ENCODE measurements at places on chromosomes 3 and 15.
A peak's percentile ranks its signal among the peaks of the same experiment; 100 is the strongest.

DNA sequence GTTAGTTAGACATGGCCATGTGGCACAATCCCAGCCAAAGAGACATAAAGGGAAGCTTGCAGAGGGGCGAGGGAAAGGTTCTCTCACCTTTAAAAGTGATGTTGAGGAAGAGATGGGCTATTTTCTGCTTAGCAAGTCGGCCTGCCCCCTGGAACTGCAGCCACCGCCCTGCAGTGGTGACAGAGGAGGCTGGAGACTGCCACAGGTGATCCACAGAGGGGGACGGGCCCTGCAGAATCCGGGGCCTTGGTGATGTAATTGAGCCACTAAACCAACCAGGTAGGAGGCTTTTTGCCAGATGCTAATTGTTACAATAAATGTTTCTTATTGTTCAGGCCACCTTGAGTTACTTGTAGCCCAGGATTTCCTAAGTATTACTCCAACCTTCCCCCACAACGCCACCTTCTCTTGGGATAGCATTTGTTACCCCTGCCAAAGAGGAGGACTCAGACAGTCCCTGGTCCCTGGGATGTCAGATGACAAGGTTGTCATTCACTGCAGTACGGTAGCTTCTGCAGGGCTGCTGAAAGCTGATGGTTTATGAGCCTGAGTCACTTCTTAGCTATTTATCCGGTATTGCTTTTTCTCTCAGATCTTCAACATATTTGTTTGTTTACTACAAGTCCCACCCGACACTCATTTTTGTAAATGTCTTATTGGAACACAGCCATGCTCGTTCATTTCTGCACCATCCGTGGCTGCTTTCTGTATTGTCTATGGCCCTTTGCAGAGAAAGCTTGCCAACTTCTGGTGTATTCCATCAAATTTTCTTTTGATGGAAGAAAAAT, 63.3 kb upstream of the SEC61A1 start:
- no peak for DNase-seq

GRCh38 chr3:52455283-52456168, at the start of gene NISCH:
Gene NISCH, plus strand, starts transcription at chr3:52455604. Its CDS starts 38 bp downstream, at chr3:52455642.
- peak; percentile 76 for DNase-seq

GRCh38 chr3:34929036-34929435, 710.3 kb upstream of the ARPP21 start:
- no peak for DNase-seq

DNA sequence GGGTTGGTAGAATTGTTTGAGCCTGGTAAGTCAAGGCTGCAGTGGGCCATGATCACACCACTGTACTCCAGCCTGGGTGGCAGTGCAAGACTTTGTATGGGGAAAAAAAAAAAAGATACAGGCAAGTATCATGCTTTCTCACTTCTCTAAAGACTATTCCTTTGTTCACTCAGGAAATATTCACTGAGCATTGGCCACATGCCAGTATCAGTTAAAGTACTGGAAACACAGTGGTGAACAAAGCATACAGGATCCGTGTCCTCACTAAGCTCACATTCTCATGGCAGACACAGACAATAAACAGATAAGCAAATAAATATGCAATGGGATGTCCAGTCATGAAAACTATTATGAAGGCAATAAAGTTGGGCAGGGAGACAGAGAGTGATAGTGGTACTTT, 5.1 kb upstream of the MTHFS start:
- DNase-seq, result peak; percentile 54

GRCh38 chr3:99970198-99970597, 144.1 kb downstream of the FILIP1L start:
- no peak for DNase-seq

DNA sequence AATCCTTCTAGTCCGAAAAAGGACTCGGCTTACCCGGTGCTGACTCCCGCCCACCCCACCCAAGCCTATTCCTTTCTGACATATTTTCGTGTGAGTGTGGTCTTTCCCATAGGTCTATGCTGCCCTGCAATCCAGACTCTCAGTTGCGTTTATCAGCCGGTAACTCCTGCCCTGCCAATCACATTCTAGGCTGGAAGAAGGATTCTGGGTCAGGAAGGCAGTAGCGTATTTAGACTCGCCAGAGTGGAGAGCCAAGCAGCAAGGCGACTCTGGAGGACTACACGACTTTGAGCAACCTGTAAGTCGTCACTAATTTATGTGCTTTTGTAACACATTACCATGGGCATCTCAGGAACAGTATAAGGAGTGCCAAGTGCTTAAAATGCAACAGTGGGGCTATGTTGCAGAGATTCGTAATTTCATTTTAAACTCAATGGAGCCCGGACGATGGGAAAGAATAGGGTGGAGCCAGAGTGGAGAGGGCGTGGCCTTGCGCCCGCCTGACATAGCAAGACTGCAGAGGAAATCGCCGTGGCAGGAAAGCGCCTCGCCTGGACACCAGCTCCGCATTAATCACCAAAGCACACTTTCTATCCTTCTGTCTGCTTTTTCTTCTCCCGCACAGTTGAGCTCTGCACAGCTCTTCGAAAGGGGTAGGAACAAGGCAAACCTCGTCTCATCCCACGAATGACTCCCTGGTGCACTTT, 1044.2 kb downstream of the AGBL1 start:
- DNase-seq, result no peak

GRCh38 chr15:101675796-101676582, 23.8 kb upstream of the TM2D3 start:
- peak; percentile 87 for DNase-seq

DNA sequence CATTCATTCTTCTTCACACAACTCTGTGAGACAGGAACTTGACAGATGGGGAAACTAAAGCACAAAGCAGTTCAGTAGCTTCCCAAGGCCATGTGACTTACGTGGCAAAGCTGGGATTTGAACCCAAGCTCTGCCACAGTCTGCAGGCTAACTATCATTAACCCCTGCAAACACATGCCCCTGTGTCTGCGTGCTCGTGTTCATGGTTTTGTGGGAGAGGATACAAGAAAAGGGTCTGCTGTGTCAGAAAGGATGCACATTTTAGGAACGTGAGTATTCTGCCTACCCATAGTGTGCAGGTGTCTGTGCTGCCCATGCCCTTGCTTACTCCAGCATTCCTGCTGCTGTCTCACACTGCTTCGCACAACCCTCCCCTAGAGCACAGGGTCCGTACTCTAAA, 137.0 kb downstream of the CHDH start:
- DNase-seq, result no peak

GRCh38 chr15:85302271-85302670, 78.1 kb upstream of the AKAP13 start:
- no peak for DNase-seq

DNA sequence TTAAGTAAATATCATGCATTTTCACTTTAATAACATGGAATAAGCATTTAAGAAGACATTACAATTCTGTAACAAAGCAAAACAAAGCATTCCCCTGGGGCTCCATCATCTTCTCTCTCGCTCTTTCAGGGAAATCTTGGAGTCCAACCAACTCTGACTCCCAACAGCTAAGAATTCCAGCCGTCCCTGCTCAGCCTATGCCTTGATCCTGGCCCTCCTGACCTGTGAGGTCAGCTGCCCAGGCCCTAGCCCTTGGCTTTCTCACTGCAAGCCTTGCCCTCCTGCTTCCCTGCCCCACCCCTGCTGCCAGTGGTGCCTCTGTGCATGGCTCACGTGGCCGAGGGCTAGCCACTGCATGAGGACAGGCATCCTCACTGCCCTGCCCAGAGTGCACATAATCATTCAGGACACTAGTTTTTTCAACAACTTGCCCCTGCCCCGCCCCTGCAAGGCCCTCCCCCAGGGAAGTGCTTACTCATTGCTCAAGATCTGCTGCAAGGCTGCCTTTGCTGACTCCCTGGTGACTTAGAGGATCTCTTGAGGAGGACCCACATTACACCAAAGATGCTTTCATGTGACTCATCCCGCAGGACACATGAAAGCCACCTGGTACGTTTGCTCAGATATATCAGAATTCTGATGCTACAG, 37.6 kb downstream of the MTMR10 start:
- DNase-seq, result peak; percentile 75

DNA sequence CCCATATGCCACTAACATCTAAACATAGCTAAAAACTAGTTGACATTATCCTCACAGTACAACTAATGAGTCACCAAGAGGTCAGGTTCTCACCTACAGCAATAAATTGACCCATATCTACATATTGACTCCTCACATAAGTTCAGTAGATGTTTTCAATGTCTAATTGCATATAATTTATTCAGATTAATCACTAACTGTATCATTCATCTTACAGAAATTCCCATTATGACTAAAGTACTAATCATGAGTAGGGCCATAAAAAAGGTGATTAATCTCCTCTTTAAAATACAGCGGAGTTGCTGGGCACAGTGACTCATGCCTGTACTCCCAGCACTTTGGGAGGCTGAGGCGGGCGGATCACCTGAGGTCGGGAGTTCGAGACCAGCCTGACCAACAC, 82.4 kb upstream of the ST3GAL6 start:
- DNase-seq, result peak; percentile 55

DNA sequence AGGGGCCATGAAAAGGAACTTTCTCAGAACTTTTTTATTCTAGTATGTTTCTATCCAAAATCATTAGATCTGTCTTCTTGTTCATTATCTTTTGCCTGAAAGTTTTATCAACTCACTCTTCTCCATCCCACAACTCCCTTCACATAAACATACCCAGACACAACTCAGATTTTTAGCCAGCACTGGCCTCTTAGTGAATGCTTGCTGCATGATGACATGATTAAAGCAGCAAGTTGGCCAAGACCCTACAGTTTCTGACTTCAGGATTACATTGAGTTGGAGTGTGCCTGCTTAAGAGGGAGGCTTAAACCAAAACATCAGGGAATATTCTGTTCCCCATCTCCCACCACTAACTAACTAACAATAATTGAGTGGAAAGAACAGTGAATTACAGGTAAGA, 38.1 kb downstream of the PLSCR2 start:
- DNase-seq, result peak; percentile 13
